Hepatic stellate cell (primary cell): ENCODE measurements at places on chromosomes 16 and 17.

- DNase-seq, result no peak
Observed at GRCh38 chr16:11218604-11218962, 37.4 kb downstream of the SOCS1 start.

DNA sequence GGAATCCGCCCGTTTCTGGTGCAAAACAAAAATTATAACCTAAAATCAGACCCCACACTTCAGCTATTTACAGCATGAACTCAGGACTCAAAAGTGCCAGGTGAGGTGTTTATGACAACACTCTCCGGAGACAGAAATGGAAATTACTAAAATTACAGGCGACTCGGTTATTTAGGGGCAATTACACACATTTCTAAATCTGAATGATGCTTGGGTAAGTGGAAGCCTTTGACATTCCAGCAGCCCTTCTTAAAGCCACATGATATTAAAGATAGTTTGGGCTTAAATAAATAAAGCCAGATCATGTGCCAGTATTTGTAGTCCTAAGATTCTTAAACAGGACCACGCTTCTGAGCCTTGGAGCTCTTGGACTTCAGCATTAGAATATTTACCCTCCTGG lies 36.7 kb upstream of the PMP22 start:
- DNase-seq, result no peak

GRCh38 chr17:73155410-73156165 lies 9.2 kb upstream of the SSTR2 start:
- no peak for DNase-seq

- DNase-seq, result no peak
Observed at GRCh38 chr16:54270711-54271110, 15.9 kb downstream of the IRX3 start.

- no peak for DNase-seq
Observed at GRCh38 chr16:1709356-1709755, 3.4 kb downstream of the MAPK8IP3 start.

GRCh38 chr16:89873972-89874689 lies 739 bp downstream of the TCF25 start:
- DNase-seq, result peak; percentile 97

- no peak for DNase-seq
Observed at GRCh38 chr17:47717261-47717697, 15.8 kb upstream of the TBX21 start.

- no peak for DNase-seq
Observed at GRCh38 chr17:79866791-79867518, 27.7 kb upstream of the CBX4 start.

GRCh38 chr17:14161419-14161818 lies 75.2 kb downstream of the CDRT15 start:
- DNase-seq, result no peak

DNA sequence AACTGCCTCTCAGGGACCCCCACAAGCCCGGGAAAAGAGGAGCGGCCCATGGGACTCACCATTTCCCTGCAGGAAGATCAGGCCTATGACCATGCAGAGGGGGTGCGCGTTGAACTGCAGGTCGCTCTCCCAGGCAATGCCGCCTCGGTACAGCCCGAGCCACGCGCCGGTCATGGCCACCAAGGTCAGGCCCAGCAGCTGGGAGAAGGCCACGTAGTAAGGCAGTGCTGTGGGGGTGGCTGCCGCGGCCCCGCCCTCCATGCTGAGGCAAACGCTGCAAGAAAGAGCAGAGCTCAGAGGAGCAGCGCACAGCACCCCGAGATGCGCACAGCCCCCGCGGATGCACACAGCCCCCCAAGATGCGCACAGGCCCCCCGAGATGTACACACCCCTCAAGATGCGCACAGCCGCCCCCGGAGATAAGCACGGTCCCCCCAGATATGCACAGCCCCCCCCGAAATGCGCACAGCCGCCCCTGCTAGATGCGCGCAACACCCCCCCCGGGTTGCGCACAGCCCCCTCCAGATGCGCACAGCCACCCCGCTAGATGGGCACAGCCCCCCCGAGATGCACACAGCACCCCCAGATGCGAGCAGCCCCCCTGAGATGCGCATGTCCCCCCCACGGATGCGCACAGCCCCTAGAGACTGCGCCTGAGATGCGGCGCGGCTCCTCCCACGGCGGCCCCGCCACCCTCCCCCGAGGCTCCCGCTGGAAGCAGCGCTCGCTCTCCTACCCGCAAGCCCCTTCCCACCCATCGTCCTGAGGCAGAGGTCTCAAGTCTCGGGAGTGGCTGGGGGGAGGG lies 8.6 kb downstream of the CYB561 start:
- DNase-seq, result no peak

DNA sequence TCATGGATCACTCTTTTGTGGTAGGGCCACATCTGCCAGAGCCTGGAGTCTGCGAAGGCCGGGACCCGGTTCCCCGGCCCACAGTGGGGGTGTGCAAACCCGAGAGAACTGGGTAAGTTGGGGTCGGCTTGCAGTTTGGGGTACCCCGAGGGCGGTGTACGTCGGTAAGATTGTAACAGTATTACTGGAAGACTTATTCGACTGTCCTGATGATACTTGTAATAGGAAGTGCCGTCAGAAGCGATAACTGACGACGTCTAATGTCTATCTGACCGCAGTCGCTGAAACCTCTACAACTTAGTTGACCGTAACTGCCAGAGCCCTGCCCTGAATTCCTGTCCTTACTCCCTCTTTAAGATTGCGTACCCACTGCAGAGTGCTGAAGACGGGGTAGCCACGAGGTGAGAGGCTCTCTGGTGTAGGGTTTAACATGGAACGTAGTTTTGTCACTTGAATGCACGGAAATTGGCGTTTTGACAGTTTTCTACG lies 24.0 kb downstream of the TRPV2 start:
- no peak for DNase-seq

- no peak for DNase-seq
Observed at GRCh38 chr16:19933740-19934139, 49.1 kb upstream of the GPRC5B start.

- DNase-seq, result no peak
Observed at GRCh38 chr17:78257810-78258322, 26.4 kb downstream of the TMEM235 start.

DNA sequence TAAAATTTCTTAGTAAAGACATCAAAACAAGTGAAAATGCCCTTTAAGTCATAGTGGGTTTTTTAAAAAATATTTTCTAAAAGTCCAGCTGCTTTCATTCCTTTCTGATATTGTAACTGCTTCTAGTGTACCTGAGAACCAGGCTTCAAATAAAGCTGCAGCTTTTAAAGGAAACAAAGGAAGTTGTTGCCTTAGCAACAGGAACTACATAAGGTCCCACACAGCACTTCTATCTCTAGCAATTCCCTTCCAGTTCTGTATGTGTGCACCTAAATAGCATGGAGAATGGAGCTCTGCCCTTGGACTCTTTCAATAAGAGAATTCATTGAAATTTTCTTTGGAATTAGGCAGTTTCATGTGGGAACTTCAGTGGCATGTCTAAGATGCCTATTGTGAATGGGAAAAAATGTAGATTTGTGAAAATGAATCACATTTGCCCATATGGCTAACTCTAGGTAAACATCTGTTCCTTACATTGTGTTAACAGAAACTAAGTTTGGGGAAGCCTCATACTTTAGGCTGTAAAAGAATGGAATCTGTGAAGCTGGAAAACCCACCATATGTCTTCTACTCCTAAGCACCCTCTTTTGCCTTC lies 206.4 kb downstream of the KIF2B start:
- DNase-seq, result no peak

DNA sequence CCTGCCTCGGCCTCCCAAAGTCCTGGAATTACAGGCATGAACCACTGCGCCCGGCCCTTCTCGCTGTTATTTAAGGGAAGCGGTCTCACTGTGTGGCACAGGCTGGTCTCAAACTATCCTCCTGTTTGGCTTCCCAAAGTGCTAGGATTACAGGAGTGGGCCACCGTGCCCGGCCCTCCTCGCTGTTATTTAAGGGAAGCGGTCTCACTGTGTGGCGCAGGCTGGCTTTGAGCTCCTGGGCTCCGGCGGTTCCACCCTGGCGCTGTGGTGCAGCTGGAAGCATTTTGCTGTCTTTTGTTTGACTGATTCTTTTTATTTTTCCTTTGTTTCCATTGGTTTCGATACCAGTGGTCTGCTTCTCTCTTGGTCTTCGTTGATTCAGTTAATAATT lies 40.7 kb downstream of the FOXK2 start:
- no peak for DNase-seq

DNA sequence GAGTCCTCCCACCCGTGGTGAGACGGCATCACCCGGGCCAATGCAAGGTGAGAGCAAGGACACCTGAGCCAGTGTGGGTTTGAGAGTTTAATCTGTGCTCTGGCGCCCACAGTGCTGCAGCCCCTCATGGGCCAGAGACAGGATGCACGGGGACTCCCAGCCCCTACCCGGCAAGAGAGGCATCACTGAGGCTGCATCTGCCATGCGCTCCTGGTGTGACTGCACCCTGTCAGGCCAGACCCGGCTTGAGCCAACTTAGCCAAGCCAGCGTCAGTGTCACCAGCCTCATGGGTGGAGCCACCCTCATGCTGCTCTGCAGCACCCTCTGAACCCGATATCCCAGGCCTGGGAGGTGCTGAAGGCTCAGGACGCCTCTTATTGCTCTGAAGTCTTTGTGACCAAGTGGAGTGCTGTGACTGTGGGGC lies 1.3 kb upstream of the BRICD5 start:
- DNase-seq, result no peak

GRCh38 chr17:55430541-55431288 lies 9.1 kb upstream of the MMD start:
- DNase-seq, result no peak

GRCh38 chr16:4081521-4082021 lies 34.7 kb downstream of the ADCY9 start:
- no peak for DNase-seq

- DNase-seq, result peak; percentile 86
Observed at GRCh38 chr16:30053376-30054015, 12.1 kb upstream of the ALDOA start.

DNA sequence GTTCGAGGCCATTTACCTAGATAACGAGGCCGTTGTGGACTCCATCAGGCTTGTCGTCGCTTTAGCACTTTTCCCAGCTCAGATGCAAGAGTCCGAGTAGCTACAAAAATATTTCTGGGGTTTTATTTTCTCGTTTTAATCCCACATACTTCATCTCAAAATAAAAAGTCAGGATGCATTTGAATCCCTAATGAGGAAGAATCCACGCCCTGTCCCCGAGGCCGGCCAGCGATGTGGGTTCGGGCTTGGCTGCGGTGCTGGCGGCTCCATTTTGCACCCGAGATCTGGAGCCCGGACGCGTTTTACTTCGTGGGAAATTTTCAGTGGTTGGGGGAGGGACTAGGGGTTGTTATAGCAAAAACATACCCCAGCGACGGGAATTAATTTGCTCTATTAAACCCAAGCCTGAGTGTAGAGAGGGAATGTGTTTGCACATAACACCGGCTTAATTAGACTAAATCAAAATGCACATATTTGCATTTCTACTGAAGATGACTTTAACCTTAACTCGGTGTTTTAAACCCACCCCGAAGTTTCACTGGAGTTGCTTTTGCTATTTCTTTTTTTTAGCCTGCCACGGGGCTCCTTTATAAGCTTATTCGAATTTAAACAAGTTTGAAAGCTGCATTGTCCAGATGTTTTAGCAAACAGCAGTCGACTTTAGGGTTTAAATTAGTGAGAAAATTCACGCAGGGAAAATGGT lies 4.8 kb downstream of the IRX5 start:
- no peak for DNase-seq

DNA sequence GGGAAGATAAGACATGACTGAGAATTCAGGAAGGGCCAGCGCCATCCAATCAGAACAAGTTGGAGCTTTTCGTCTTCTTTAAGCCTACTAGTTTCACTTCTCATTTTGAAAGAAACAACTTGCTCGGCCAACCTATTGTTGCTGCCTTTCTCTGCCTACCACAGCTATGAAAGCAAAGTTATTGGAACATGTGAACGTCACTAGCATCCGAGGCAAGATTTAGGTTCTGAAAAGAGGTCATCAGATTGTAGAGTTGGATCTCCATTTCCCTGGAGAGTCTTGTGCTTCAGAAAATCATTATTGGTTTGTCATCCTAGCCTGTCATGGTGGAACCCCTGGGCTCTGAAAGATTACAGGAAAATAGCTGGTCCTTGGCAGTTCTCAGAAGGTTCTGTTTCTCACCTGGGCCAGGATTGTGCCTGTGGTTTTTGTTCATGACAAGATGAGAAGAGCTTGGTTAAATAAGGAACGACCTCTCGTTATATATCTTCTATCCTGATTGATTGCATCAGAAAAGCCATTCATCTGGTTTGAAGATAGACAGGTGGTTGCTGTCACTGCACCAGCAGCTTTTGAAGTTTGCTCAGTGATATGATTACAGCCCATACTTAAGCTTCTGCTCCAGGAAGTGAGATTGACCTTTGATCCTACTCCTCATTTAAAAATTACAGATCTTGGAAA lies 25.3 kb downstream of the CDH13 start:
- no peak for DNase-seq

DNA sequence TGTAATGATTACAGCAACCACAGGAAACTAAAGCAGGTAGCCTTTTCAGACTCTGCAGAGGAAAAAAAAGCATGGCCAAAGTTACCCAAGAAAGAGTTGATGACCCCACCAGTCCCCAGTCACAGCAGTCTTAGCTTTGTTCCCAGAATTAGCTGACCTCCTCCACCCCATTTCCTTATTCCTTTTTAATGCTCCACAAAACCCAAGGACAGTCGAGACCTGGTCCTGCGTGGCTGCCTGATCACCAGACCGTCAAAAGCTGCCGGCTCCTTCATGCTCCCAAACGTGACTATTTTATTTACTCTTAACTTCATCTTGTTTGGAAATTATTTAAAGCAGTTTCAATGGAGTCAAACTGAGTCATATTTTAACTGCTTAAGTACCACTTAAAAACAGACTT lies 28.7 kb upstream of the MED9 start:
- DNase-seq, result no peak

DNA sequence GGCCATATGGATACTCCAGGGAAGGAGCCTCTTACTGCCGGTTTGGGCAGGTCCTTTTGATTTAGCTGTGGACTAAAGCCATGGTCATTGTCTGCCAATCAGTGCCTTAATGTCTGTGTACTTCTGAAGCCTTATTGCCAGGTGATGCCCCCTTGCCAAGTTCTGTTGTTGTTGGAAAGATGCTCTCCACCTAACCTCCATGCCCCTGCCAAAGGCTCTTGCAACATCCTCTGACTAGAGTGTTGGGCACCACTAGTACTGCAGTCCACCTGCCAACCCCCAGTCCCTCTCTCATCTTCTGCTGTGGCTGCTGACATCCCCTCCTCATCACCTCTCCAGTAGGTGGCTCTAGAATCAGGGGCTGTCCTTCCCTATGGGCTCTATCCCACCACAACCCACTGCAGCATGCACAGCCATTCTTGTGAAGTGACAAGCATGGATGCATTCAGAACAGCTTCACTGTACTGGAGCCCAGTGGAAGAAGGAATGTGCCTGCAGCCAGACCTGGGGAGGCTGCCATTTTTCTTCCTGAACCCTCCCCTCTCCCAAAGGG lies 375.3 kb upstream of the CDH5 start:
- no peak for DNase-seq

- DNase-seq, result no peak
Observed at GRCh38 chr16:54594601-54595391, 308.2 kb upstream of the IRX3 start.

GRCh38 chr16:62190426-62190825 lies 154.2 kb upstream of the CDH8 start:
- DNase-seq, result no peak

GRCh38 chr17:49471089-49471683 lies 23.9 kb upstream of the NGFR start:
- no peak for DNase-seq
